ENCODE measurements at places on chromosomes 16 and 17.
A peak's percentile ranks its signal among the peaks of the same experiment; 100 is the strongest.

DNA sequence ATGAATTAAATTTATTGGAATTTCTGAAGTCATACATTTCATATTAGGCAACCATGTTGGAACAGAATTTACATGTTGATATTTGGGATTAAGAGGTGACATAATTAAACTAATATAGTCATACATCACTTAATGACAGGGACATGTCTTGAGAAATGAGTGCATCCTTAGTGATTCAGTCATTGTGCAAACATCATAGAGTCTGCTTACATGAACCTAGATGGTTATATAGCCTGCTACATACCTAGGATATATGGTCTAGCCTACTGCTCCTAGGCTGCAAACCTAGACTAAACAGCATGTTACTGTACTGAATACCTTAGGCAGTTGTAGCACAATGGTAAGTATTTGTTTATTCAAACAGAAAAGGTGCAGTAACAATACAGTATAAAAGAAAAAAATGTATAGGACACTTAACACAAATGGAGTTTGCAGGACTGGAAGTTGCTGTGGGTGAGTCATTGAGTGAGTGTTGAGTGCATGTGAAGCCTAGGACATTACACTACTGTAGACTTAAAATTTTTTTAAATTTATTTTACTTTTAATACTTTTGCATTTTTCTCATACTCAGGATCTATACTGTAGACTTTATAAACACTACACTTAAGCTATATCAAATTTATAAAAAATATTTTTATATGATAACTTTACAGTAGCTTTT is 85.6 kb downstream of the OMG start:
- DNase-seq, result no peak

DNA sequence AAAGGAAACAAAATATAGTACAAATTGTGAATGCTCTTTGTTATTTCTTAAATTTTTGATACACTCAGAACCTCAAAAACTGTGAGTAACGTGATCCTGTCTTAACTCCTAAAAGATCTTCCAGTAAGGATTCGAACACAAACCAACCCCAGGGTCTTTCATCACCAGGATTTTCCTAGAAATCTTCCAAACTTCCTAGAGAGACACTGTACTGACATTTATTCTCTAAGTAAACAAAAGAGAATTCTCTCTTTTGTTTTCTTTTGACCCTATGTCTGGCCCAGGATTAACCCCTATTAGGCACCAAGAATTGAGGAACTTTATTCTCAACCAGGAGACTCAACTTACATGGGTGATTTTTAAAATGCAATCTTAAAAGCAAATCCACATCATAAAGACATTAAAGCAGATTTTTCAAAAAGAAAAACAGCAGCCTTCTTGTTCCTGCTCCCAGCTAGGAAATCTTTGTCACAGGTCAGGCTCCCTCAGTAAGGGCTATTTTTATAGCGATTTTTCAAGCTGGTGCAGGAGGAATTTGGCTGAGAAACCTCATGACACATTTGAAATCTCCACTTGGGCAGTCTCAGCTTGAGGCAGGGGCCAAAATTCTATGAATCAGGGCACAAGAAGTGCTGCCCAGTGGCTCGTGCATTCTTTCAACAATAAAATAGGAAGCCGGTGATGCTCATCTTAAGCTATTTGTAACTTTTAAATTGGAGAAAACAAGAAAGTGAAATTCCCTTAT is 6.2 kb upstream of the SMG1 start:
- no peak for DNase-seq

DNA sequence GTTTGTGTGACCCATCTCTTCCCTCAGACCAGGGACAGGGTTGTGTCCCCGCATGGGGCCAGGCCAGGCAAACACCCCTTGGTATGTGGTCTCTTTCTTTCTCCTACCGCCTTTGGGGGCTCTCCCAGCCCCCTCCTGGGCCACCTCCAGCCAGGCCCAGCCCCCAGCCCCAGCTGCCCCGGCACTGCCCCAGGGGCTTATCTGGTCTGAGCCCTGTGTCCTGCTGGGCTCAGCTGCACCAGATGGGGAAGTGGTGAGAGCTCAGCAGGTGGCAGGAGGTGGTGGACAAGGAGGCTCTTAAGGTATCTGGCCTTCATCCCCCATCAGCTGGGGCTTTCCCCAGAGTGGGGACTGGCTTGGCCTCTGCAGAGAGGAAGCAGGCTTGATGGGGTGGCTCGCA is 8.7 kb downstream of the ADAM11 start:
- DNase-seq, result no peak

- DNase-seq, result no peak
Observed at GRCh38 chr16:7976563-7976962, 613.7 kb downstream of the TMEM114 start.

DNA sequence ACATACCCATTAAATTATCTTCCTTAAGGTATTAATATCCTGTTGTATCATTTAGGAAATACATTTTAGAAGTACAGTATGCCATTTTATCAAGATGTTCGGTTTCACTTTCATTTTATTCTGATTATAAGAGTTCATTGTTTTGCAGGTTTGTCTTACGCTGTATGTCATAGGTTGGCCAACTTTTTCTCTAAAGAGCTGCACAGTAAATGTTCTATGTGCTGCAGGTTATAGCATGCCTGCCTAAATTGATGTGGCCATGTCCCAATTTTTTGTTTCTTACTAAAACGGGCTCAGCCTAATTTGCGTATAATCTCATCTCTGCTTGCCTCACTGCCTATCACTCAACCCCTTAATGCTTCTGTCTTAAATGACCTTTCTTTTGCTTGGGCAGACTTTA is 126.4 kb downstream of the USP22 start:
- DNase-seq, result no peak

- DNase-seq, result no peak
Observed at GRCh38 chr17:204427-205147, 23.1 kb upstream of the DOC2B start.

DNA sequence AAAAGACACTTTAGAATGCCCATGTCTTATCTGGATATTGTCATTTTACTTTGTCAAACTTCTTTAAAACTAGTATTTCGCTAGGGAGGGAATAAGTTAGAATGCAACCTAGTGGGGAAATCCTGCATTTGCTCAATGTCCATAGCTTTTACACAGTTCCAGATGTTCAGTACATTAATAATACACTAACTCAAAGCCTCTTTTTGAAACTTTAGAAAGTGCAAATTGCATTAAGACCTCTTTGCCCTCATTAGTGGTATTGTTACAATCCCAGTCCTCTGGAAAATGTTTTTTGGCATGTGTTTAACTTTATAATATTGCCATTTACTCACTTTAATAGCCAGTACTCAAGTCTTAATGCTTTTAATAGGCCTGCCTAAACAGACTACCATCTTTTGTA is 106.8 kb downstream of the BRIP1 start:
- DNase-seq, result no peak

GRCh38 chr17:78182504-78182903 is 4.3 kb downstream of the TK1 start:
- DNase-seq, result no peak

- no peak for DNase-seq
Observed at GRCh38 chr17:82648742-82649331, 593 bp upstream of the WDR45B start.

DNA sequence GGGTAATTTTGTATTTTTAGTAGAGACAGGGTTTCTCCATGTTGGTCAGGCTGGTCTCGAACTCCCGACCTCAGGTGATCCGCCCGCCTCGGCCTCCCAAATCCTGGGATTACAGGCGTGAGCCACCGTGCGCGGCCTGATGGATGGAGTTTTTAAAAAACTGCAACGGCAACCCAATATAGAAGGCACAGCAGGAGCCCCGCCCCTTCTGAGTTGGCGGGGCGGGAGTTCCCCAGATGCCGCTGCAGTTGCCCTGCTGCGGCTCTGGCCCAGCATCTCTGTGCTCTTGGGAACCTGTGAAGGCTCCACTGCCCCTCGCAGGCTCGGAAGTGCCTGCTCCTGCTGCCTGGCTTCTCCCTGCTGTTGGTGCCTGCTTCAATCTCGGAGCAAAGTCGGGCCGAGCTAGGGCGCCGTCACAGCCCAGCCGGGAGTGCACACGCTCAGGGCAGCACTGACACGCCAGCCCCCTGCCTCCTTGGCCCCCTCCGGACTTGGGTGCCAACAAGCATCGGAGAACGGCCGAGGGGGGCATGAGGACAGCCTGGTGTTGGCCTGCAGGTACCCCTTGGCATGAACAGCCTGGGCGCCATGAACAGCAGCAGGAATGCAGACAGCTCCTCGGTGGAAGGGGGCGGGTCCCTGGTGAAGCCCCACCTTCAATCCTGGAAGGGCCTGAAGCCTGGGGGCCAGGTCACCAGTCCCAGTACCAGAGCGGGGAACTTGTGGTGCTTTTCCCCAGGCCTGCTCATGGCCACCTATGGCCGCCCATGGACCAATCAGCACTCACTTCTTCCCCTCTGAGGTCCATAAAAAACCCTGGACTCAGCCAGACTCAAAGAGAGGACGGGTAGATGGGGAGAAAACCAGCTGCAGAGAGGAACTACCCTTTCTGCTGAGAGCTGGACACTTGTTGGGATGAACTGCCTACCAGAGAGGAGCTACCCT is 2.3 kb upstream of the NT5M start:
- peak; percentile 44 for DNase-seq

- peak; percentile 4 for DNase-seq
Observed at GRCh38 chr17:73644145-73645049, at the start of gene SDK2. Gene SDK2, minus strand, starts transcription at chr17:73644445. Its CDS starts 357 bp downstream, at chr17:73644088.

DNA sequence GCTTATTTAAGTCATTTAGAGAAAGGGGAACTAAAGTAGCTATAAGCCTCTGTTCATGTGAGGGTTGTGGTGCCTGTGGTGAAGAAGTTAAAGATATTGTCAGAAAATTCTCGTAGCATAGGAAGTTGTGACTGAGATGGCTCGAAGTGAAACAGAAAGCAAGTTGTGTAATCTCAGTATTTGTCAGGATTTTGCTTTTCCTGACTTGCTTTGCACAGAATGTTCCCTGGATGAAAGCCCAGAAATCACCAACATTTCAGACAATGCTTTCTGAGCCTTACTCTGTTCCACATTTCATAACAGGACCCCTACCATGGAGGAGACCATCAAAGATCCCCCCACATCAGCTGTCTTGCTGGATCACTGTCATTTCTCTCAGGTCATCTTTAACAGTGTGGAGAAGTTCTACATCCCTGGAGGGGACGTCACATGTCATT is 10.6 kb downstream of the CALCOCO2 start:
- DNase-seq, result no peak

- no peak for DNase-seq
Observed at GRCh38 chr17:68853439-68853838, 101.8 kb downstream of the ABCA8 start.

DNA sequence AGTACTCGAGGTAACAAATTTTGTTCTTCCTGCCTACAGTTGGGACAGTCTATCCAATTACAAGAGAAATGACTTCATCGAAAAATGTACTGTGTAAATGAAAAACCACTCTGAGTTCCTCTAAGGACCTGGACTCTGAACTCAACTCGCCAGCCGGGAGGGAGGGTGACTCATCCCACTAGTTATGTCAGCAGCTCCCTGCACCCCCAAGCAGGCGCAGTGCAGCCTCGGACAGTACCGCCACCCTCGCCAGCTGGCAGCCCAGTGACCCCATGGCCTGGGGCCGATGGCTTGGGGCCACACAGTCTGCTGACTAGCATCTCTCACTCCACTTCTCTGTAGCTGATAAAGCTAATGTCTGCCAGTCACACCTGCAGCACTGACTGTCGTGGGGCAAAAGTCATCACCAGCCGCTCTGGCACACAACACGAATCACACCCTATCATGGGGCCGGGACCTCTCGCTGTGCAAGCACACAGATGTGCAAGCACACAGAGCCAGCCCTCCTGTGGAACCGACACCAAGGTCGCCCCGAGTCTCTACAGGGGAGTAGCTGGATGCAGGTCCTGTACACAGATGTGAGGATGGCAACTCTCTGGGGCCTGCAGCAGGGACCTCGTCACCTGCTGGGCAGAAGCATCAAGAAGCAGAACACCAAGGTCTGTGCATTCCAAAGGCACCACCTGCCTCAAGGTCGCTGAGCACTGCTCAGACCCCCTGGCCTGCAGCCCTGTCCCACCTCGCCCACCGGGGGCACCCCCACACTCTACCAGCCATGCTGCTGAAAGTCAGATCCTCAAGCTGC is 5.7 kb downstream of the CSNK1D start:
- no peak for DNase-seq

GRCh38 chr17:13329421-13329820 is 272.3 kb downstream of the HS3ST3A1 start:
- DNase-seq, result no peak

DNA sequence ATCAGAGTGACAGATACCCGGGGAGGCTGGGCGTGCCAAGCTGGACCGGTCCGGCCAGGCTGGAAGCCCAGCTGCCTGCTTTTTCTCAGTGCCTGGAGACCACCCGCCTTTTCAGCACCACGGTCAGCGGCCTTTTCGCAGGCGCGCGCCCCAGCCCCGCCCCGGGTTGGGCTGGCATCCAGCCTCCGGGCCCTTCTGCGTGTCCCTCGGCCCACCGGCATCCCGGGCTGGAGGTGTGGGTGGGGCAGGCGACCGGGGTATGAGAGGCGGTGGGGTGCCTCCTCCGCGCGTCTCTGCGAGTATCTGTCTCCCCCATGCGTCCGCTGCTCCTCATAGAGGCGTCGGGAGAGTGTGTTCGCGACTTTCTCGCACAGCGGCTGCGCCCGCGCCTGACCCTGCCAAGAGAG is 102.5 kb downstream of the MRM1 start:
- peak; percentile 48 for DNase-seq

GRCh38 chr17:27442702-27443101 is 13.5 kb upstream of the KSR1 start:
- DNase-seq, result no peak

DNA sequence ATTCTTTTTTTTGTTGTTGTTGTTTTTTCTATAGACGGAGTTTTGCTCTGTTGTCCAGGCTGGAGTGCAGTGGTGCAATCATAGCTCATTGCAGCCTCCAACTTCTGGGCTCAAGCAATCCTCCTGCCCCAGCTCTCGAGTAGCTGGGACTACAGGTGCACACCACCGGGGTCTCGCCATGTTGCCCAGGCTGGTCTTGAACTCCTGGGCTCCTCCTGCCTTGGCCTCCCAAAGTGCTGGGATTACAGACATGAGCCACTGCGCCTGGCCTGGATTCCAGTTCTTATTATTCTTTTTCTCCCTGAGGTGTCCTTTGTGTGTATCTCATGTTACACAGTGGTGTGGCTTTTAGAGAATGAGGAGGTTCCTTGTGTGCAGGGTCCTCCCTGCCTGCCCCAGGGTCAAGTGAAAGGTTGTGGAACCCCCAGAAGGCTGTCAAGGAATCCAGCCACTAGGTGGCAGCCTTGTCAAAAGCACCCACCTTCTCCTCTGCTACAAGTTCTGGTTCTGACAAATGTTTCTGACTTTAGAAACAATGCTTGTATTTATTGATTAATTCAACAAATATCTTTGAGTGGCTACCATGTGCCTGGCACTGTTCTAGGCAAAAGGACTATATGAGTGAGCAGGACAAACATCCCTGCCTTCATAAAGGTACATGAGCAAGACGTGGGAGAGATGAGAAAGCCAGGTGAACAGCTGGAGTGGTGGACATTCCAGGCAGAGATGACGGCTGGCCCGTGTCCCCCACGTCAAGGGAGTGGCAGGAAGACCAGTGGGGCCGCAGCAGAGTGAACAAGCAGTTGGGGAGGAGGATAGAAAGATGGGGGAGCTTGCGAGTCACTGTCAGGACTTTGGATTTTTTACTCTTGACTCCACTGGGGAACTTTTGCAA is 112.4 kb downstream of the SPECC1 start:
- peak; percentile 69 for DNase-seq

GRCh38 chr17:512926-513325 is 160.3 kb upstream of the RPH3AL start:
- no peak for DNase-seq

Data from stimulated activated CD4-positive, alpha-beta T cell treated with anti-CD3 and anti-CD28 coated beads, Interleukin-2, amount 100 ng/mL, for 48 hours (primary cell).